Osteocyte (in vitro differentiated cells): ENCODE measurements at places on chromosomes 5 and 9. TPM values are rescaled to one million over a fixed set of nuclear protein-coding genes. Genes with fewer than 3 reads are reported as not detected.

DNA sequence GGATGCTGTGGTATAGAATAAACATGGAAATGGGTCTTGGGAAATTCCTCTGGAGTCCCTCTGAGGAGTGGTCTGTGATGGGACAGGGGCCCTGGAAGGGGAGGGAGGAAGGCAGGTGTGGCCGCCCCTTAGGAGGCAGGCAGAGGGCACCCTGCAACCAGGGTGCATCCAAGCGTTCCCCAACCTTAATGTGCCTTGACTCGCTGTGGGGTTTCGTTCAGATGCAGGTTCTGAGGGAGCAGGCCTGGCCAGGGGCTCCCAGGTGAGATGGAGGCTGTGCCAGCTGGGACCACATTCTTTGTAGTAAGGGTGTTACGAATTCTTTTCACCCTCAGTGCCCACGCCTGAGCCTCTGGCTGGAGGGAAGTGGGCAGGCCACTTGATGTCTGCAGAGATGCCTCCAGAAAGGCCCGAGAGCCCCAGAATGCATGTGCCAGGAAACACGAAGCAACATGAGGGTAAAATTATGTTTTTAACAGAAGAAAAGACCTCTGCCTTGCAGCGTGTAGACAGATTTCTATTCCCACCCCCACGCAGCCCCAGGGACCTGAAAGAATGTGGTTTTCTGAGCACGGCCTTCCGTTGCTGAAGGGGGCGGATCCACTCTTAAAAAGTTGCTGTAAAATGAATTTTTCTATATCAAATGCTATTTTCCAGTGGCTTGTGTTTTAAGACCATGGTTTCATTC, 150.4 kb upstream of the IER5L start:
- H3K36me3 ChIP-seq, result no peaks in the 10 kb centered on the region
- DNase-seq, result no peak
- H3K27ac ChIP-seq, result peak overlapping the region; percentile 77
- no peaks in the 10 kb centered on the region for H3K27me3 ChIP-seq

DNA sequence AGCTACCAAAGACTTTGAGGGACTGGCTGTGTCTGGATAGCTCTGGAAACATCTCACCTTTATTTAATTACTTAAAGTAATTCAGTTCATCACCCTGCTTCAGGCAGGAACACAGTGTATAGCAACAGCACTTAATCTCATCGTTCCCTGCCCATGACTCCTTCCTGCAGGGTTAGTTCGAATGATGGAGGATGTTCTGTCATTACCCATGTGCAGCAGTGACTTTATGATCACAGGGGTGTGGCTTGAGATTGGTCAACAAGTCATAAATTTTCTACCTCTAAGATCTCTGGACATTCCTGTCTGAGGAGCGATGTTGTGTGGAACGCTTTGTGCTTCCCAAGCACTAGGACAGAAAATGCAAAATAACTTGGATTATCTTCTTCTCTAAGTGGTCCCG, 37.1 kb upstream of the PRUNE2 start:
- DNase-seq, result no peak
- no peak overlapping the region for H3K27ac ChIP-seq
- H3K4me1 ChIP-seq, result no peaks in the 10 kb centered on the region
- no peak overlapping the region for H3K4me3 ChIP-seq

- H3K27ac ChIP-seq, result no peak overlapping the region
- H3K27me3 ChIP-seq, result peaks cover 83% of the 10 kb centered on the region
- H3K4me3 ChIP-seq, result no peak overlapping the region
- H3K4me1 ChIP-seq, result peaks cover 12% of the 10 kb centered on the region
- no peak for DNase-seq
- no peaks in the 10 kb centered on the region for H3K36me3 ChIP-seq
Measured at GRCh38 chr9:69323861-69324260, 1.2 kb upstream of the ENTREP1 start.

- H3K27me3 ChIP-seq, result peaks cover 5% of the 10 kb centered on the region
- H3K27ac ChIP-seq, result no peak overlapping the region
- H3K4me1 ChIP-seq, result peaks cover 1% of the 10 kb centered on the region
- H3K36me3 ChIP-seq, result no peaks in the 10 kb centered on the region
- no peak overlapping the region for H3K4me3 ChIP-seq
- DNase-seq, result no peak
Measured at GRCh38 chr5:9947225-9947714, 302.4 kb downstream of the ATPSCKMT start.

Gene FAM114A2
- total RNA-seq, result 31.0 and 35.6 TPM in 2 replicates

DNA sequence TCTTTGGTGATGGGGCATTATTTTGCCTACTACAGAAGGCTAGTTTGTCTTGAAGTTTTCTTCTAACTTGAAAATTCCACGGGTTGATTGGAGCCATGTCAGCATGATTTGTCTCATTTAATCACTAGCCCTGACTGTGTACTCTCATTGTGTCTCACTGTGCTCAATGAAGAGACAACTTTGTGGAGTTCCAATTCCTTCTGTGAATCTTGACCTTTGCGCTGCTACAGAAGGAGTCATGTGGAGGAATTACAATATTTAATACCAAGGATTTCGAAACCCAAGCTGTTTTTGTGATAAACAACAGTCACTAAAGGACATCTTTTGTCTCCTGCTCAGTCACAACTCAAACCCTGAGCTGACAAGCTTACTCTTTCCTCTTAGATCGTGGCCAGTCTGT, 98.6 kb upstream of the ACTBL2 start:
- no peaks in the 10 kb centered on the region for H3K36me3 ChIP-seq
- H3K4me3 ChIP-seq, result no peak overlapping the region
- DNase-seq, result no peak
- H3K27ac ChIP-seq, result no peak overlapping the region

DNA sequence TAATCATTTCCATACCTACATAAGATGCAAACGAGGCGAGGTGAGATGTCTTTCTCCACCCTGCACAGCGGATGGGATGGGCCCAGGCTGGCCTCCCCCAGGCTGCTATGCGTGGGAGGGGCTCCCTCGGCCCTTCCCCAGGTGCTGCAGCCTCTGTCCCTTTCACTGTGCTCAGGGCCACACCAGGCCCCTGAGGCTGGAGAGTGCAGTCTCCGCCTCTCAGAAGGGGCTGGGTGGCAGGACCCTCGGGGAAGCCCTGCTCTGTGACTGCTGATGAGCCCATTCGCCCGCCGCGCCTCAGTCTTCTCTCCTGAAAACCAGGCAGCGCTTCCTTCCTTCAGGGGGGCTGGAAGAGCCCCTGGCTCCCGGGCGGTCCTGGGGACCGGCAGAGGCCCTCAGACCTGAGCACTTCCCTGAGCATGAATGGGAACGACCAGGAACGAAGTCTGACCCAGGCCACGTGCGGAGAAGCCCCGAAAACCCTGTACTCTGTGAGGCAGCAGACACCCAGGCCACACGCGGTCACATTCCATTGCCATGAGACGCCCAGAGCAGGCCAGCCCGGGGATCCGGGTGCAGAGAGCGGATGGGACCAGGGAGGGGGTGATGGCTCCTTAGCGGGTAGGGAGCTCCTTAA, 21.9 kb upstream of the NOTCH1 start:
- no peaks in the 10 kb centered on the region for H3K36me3 ChIP-seq
- peaks cover 75% of the 10 kb centered on the region for H3K4me1 ChIP-seq
- no peaks in the 10 kb centered on the region for H3K27me3 ChIP-seq
- H3K27ac ChIP-seq, result peak overlapping the region; percentile 74

- H3K4me1 ChIP-seq, result peaks cover 14% of the 10 kb centered on the region
- H3K4me3 ChIP-seq, result peak overlapping the region; percentile 82
- no peak overlapping the region for H3K27ac ChIP-seq
Measured at GRCh38 chr9:127223810-127224177, 40.8 kb upstream of the GARNL3 start.
